ENCODE measurements at places on chromosomes 5 and 9.

GRCh38 chr5:88778736-88779135, 104.2 kb downstream of the MEF2C start:
- no peak for DNase-seq

DNA sequence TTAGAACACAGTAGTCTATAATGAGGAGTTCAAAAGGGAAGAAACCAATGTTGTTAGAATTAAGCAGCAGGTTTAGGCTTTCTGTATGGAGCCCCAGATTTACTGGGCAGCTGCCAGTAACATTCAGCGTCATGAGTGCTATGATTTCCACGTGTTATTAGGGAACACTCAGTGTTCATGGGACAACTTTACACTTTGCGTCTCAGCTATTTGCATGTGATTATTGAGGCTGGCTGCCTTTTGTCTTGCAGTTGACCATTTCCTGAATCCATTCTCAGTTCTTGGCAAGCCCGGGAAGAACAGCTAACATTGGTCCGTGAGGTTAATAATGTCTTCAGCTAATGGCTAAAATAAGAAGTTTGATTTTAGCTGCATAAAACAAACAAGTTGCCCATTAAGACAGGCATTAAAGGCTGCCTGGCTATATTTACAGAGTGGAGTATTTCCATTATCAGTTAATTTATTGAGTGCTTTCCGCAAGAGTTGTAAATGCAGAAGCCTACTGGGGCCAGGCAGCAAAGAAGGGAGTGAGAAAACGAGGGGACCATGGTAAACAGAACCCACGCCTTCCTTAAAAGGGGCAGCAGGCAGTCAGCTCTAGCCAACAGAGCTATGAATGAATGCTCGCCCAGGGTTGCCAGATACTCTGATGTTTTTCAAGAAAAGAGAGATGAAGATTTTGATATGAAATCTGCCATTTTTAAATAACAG, 120.9 kb downstream of the PIP5K1B start:
- DNase-seq: no peak

DNA sequence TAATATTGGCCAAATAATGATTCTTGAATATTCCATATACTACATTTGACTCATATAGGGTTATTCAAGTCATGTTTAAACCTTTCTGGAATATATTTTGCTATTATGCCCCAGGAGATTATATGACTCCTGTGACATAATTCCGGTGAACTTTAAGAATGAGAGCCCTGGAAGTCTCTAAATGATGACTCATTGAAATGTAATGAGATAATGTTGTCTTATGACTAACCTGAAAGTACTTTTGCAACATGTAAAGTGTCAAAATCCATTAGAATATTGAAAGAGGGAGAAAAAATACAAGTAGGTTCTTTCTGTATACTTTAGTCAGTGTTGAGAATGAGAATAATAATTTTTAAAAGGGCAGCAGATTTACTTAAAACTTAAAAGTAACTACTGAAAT, 830.4 kb downstream of the MAT2B start:
- no peak for DNase-seq

- DNase-seq: no peak
These were observed 13.4 kb downstream of the SLIT3 start for GRCh38 chr5:169287529-169287928.

GRCh38 chr5:116488356-116489041, 86.1 kb downstream of the SEMA6A start:
- DNase-seq: no peak

DNA sequence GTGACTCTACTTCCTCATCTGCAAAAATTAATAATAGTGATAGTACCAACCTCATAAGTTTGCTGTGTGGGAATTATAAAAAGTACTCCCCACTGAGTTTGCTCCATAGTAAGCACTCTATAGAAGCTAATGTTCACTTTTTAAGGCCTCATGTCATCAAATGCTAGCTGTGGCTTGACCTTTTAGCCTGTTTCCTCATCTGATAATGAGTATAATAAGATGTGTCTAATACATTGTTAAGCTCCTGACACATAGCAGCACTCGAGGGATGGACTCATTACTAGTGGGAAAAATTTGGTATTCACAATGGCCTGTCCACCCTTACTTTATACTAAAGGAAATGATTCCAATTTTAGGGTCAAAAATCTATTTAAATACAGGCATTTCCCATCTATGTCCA, 26.1 kb upstream of the CAST start:
- DNase-seq: no peak

- no peak for DNase-seq
These were observed 63.2 kb downstream of the PCA3 start for GRCh38 chr9:76827296-76828080.

DNA sequence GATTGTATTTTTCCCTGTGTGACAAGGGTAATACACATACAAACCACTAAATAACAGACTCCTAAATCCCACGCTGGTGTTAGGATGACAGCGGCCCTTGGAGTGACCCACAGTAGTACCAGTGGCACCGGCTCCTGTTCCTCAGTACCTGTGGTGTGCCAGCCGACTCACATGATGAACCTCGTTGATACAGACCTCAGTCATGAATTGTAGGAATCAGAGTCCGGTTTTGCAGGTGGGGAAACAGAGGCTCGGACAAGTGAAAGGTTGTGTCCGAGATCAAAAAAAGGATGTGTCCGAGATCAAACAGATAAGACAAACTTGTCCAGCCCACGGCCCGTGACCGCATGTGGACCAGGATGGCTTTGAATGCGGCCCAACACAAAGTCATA, 78.0 kb downstream of the AMBP start:
- DNase-seq: no peak
